Fibroblast of skin of left quadriceps (primary cell): ENCODE measurements at places on chromosomes 5 and 9.
A peak's percentile ranks its signal among the peaks of the same experiment; 100 is the strongest.

GRCh38 chr5:142506756-142507155, 179.1 kb downstream of the FGF1 start:
- no peak for DNase-seq

DNA sequence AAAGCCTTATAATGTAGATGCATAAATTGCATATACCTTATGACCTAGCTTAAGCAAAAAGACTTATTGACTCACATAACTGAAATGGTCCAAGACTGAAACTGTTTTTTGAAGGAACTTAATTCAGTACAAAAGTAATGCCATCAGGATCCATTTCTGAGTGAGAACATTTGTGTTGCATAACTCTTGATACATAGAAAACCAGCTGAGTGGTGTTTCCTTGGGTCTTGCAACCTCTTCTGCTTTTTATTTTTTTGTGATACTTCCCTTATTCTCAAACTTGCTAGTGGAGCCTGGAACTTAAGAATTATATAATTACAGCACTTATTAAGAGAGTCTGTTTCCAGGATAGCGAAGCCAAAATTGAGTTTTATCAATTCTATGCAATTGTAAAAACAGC, 272.0 kb downstream of the MAN2A1 start:
- no peak for DNase-seq

- no peak for DNase-seq
These were observed 134.6 kb downstream of the OLFM1 start for GRCh38 chr9:135221951-135222631.

DNA sequence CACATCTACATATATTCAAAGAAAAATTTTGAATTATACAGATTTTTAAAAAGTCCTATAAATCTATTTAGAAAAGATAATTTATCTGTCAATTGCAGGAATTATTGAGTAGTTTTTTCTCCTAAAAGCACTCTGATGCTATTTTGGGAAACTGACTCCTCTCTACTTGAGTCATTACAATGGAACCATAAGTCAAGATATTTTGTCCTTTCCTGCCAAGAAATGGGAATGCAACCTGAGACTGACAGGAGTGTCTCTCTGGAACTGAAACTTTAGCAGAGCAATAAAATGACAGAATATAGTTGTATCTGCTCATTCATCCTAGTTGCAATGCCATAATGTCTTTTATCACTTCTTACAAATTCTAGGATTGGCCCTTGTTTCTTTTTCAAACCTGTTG, 48.6 kb downstream of the CARTPT start:
- DNase-seq: peak; percentile 12

DNA sequence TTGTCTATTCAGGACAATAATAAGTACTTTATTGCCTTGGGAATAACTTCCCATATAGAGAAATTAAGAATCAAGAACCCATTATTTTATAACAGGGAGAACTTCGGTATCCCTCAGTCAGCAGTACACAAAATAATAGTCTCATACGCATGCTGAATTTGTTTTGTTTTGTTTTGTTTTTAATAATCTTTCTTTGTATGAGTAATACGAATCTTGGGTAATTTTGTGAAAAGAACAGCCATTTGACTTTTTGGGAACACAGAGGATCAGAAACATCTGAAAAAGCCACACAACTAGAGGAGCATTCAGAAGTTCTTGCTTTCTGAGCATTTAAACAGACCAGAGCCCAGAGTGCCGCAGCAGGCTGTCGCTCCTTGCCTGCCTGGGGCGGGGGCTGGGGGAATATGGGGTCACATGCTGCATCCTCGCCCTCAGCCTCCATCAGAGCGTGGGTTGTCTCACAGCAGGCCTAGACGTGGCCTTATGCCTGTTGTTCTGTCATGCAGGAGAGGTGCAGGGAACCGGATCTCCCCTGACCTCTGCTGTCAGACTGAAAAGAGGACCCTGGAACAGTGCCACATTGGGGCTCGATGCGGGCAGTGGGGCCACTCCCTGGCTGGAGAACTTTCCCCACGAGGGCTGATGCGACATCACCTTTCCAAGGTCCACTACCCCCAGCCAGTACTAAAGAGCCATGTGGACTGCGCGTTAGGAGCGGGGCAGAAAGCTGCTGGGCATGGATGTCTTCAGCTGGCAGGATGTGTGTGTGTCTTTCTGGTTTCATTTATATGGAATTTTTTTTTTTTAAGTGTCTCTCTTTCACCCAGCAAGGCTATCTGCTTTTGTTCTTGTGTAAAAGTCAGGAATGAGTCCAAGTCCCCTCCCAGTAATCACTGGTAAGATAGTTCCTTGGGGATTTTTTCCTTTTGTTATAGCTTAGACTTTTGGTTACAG, 133.4 kb upstream of the OTULINL start:
- peak; percentile 30 for DNase-seq

DNA sequence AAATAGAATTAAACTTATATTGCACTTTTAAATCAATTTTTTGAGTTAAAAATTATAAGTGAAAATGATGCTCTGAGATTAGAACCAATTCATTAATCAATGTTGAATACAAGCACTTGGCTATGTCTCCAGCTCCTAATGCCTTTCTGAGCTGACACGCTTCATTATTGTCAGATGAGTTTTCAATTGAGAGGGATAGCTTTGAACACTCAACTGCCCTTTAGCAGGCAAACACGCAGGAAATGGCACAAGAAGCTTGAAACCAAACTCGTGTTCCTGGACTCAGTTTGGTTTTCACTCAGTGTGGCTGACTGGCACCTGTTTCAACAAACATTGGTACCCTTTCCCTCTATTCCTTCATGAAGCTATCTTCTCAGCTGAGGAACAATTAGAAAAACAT, 109.8 kb downstream of the MCTP1 start:
- DNase-seq: no peak

GRCh38 chr5:142806841-142807267, 36.7 kb downstream of the ARHGAP26 start:
- no peak for DNase-seq

GRCh38 chr5:17951392-17952169, 317.3 kb downstream of the TAF11L14 start:
- no peak for DNase-seq

DNA sequence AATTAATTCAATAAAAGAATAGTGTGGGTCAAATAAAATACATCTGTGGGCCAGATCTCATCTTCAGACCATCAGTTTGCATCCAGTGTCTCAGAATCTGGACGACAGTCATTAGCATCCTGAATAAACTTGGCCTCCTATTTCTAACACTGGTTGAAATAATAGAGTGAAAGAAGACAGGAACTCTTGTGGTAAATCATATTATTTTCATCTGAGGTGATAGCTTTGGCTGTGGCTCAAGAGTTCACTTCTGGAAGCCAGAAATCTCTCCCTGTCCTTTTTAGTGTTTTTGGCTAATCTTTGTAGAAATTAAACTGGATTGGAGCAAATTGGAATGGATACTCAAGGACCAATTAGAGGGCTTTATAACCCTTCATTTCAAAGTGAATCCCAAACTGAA, 63.4 kb upstream of the HMHB1 start:
- no peak for DNase-seq

DNA sequence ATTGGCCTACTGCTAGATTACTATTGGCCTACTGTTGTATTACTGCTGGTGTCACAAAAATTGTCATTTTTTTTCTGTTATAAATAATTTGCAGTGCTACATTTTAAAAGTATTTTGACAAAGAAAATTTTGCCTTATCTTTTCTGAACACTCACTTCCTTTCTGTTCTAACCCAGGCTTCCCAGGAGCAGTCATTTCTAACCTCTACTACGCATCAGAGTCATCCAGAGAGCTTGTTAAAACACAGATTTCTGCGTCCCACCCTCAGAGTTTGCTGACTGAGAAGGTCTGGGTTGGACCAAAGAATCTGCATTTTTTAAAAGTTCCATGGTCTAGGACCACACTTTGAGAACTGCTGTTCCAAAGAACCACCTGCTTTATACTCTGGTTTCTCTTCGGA, 306.1 kb downstream of the GLIS3 start:
- no peak for DNase-seq

- no peak for DNase-seq
These were observed 371.4 kb downstream of the TLE1 start for GRCh38 chr9:81317939-81318338.

DNA sequence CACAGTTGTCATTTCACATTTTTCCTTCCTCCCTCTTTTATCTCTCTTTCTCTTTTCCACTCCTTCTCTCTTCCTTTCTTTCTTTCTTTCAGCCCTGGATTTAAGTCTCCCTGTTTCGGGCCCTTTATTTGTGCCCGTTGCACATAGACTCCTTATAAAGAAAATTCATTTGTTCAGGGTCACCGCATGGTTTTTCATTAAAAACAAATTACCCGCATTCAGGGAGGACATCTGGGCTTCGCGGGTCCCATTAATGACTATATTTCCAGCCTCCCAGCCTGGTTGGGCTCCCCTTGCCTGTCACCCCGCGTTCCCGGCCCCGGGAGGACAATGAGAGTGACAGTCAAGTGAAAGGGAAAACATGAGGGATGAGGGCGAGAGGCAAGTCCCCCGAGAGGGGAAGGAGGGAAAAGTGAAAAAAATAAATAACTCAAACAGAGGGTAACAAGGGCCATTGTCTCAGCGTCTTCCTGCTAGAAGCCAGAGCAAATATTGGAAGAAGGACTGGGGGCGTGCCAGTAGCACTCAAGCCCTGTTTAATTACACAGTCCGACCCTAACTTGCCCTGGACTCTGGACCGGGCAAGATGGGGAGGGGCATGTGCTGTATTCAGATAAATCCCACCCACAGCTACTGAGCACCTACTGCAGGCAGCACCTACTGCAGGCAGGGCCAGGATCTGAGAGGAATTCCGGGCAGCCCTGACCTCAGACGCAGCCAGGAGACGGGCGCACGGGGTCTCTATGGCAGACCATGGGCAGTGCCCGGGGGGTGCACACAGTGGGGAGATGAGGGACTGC, 166.2 kb downstream of the PAX5 start:
- DNase-seq: no peak

GRCh38 chr5:150469718-150470469, 20.4 kb upstream of the RPS14 start:
- DNase-seq: peak; percentile 98

DNA sequence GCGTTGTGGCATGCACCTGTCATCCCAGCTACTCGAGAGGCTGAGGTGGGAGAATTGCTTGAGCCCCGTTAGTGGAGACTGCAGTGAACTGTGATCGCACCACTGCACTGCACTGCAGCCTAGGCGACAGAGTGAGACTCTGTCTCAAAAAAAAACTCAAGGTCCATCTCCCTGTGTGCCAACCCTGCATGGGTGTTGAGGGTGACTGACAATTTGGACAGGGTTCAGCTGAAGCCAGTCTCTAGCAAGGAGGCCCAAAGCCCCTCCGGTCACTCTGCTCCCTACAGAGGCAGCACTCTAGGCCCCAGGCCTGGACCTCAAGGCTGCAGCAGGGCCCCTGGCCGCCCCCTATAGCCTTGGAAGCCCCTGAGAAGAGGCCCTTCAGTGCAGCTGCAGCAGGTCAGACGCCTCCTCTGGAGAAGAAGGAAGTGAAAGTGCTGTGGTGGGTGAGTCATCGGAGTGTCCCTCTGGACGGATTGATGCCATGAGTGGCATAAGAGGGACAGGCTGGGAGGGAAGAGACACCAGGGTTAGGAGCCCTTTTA, 39.2 kb upstream of the NEK6 start:
- DNase-seq: no peak

DNA sequence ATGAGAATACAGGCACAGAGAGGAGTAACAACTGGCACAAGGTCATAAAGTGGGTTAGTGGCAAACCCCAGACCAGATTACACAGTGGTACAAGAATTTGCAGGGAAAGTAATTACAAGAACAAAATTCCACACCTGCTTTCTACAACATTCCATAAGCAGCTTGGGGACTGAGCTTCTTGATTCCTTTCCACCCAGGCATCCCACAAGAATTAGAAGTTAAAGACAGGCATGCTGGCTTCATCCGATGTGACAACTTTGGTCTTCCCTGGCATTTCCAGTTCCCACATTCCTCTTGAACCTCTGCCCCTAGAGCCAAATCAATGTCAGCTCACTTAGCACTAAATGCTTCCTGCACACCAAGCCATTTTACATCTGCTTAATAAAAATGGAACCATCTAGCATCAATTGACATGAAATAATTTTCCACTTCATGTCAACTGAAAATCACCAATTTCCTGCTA, 435.8 kb upstream of the PAPPA start:
- DNase-seq: peak; percentile 77

DNA sequence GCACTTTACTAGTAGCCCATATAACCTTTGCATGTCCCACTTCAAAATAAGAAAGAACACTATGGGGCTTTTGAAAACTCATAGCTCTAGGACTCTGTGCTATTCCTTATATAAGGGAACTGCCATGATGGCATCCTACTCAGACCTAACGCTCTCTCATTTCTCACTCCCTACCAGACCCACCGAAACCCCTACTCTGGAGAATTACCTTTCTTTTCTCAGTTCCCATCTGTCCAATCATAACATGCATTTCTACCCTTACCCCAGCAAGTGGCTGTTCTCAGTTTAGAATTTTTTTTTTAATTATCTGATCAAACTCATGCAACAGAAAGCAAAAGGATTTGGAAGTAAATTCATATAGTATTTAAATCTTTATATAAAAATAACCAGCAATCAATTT, 27.3 kb downstream of the CARNMT1 start:
- DNase-seq: no peak

GRCh38 chr9:27511771-27512170, 12.3 kb upstream of the IFNK start:
- no peak for DNase-seq

DNA sequence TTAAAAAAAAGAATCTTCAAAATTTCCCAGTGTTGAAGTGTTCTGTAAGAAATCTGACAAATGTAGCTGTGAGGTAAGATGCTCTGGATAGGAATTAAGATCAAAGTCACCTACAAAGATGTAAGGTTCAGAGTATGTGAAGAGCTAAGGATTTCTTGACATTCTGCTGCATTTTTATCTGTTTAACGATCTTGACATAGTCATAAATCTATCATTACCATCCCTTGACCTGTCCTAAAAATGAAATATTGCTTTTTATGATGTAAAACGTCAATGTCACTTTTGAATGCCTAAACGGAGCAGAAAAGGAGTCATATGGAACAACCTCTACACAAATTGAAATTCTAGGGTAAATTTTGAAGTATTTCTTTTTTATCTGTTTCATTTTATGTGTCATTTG, 939.3 kb downstream of the CDH18 start:
- no peak for DNase-seq

GRCh38 chr5:54672871-54673270, 155.3 kb downstream of the SNX18 start:
- DNase-seq: no peak

- DNase-seq: no peak
These were observed 283.6 kb downstream of the ELAVL2 start for GRCh38 chr9:23542438-23542837.

- no peak for DNase-seq
These were observed 56.2 kb upstream of the FTMT start for GRCh38 chr5:121795511-121795910.

DNA sequence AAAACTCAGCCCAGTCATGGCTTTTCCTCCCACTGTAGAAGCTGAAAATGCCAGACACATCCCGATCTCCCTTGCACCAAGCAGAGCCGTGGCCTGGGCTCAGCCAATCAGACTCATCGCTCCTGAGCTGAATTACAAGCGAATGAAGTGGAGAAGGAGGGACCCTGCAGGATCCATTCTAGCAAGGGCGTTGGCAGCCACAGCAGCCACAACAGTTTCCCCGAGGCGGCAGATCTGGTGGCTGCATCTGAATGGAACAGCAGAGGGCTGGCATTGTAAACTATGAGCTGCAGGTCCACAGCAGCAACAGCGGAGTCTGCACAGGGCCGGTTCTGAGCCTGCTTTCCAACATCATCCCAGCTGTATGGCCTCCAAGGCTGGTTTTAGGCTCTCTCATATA, 23.8 kb downstream of the ALG2 start:
- DNase-seq: no peak
